Anterior cingulate cortex (tissue), 58 donors: ENCODE measurements at places on chromosomes 2 and 18.

DNA sequence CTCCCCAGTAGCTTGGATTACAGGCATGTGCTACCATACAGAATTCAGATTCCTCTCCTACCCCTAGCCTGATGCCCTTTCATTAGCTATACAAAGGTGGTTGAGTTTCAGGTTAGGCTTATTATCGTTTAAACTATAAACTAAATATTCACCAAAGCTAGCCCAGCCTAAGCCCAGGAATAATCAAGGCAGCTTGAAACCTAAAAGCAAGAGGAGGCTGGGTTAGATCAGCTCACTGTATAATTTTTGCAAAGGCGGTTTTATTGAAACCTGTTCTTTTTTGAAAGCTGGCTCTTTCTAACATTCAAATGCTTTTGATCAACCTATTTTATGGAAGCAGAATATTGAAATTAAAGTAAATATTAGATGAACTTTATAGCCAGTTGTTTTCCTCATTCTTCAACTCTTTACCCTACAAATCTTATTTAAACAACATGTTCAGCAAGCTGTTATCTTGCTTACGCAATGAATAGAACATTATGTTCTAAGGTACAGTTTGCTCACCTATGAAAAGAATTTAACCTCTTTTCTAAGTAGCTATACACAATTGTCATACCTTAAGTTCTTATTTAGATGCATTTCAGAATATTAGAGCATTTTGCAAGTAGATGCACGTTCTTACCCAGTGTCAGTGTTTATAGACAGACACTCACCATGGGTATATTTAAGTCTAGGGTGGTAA, 241.6 kb downstream of the NEDD4L start:
- no peak for DNase-seq

GRCh38 chr2:86238354-86238753, 39.1 kb downstream of the MRPL35 start:
- DNase-seq = no peak

- DNase-seq = no peak
Observed at GRCh38 chr2:207238831-207239701, 73.3 kb upstream of the KLF7 start.

DNA sequence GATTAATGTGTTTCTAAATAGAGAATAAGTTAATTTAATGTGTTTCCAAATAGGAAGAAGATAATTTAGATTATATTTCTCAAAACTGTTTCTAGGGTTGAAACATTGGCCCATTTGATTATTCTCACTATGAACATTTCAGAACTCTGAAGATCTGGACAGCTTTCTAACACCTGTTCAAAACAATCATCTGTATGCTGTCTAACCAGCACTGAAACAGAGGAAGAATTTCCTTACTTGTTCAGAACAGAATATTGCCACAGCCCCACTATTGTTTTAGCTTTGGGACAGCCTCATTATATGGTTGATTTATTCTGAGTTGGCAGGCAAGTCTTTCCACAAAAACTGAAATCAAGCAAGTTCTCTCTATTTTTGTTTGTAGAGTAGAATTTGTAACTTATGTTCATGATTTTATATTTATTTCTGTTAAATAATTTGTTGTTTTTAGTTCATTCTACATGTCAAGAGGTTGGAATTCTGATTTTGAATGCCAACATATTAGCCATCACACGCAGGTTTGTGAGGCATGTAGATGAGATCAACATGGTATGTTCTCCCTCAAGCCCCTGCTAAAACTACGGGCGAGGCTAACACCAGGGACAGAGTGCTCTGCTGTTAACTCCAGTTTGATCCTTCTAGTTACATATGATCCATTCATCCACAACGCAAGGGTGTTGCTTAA, 11.2 kb downstream of the IL18RAP start:
- DNase-seq = no peak

DNA sequence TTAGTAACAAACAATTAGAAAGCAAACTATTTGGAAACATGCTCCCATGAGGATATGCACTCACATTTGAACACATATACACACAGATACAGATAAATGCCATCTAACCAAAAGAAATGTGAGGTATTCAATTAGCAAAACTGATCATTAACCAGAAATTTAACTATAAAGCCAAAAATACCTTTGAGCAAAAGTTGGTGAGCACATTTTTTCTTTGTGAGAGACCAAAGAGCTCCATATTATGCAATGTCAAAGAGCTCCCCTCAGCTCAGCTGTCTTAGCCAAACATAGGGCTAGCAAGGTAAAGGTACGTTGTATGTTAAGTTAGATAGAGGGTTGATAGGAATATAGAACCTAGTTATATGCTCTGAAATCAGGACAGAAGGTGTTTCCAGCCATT, 43.8 kb downstream of the CYBRD1 start:
- DNase-seq = no peak

- no peak for DNase-seq
Observed at GRCh38 chr2:136653861-136654260, 111.5 kb upstream of the THSD7B start.

DNA sequence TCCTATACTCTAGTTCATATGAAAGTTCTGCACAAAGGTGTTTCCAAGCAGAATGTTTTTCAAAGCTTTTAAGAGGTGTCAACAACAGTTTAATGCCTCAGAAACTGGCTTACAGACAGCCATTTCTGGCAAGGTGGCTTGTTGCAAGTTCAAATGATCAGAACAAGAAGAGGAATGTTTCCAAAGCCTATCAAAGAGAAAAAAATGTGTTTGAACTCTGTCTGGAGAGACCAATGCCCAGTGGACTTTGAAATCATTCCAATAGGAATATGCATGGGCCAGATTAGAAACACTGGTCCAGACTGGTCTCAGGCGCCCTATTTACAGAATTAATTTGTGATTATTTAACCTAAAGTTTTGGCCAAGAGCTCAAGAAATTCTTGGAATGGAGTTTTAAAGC, 106.2 kb downstream of the CPS1 start:
- DNase-seq = no peak

DNA sequence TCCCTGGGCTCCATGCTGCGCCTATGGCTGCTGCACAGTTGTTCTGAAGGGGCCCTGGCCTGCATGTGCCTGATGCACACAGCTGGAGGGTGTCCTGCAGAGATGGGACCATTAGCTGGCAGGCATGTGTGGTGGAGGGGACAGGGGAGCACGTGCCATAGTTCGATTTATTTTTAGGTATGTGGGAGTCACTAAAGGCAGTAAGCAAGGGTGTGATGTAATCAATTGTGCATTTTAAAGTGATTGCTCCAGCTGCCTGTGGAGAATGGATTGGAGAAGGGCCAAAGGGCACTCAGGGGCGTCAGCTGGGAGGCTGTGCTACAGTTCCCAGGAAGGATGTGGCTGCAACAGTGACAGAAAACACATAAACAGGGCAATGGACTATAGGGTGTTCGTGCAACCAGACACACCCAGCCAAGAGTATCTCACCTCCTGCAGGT, 205.1 kb downstream of the ARL4C start:
- DNase-seq = no peak

GRCh38 chr2:233439191-233439590, 84.9 kb downstream of the DGKD start:
- DNase-seq = peak; percentile 41

- no peak for DNase-seq
Observed at GRCh38 chr2:1088192-1088860, 137.7 kb downstream of the SNTG2 start.

- no peak for DNase-seq
Observed at GRCh38 chr2:15732341-15733077, 140.8 kb downstream of the DDX1 start.

DNA sequence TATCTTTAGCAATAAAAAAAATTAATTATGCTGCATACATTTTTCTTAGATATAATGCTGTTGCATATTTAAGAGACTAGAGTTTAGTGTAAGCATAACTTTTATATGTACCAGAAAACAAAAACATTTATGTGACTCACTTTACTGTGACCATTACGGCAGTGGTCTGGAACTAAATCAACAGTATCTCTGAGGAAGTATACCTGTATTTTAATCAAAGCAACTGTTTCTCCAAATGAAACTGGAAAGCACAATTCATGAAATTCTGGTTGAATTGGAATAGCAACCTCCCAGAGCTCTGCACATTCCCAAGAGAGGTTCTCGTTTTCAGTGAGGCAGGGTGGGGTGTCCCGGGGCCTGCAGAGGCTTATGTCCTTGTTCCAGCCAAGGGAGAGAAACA, 112.2 kb upstream of the TACR1 start:
- DNase-seq = no peak

GRCh38 chr2:57368190-57368589, 678.4 kb upstream of the VRK2 start:
- no peak for DNase-seq
